ENCODE measurements at places on chromosomes 5 and 9.

DNA sequence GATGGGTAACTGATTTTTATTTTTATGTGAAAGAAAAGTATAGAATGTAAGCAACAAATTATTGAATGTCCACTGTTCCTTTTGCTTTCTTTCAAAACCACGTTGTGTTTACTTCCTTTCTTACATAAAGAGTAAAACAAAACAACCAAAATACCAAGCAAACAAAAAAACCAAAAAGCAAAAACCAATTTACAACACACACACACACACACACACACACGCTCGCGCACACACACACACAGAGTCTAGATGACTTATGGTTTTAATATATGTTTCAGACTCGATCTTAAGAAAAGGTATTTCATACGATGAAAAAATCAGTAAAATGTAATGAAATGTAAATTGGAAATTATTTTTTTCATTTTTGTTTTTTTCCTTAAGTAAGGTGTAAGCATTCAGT lies 80.3 kb downstream of the ADGRV1 start:
- DNase-seq = no peak

GRCh38 chr9:78707080-78707479 lies 410.2 kb downstream of the PSAT1 start:
- no peak for DNase-seq

- no peak for DNase-seq
Measured at GRCh38 chr5:171650597-171650996, 135.0 kb upstream of the SMIM23 start.

DNA sequence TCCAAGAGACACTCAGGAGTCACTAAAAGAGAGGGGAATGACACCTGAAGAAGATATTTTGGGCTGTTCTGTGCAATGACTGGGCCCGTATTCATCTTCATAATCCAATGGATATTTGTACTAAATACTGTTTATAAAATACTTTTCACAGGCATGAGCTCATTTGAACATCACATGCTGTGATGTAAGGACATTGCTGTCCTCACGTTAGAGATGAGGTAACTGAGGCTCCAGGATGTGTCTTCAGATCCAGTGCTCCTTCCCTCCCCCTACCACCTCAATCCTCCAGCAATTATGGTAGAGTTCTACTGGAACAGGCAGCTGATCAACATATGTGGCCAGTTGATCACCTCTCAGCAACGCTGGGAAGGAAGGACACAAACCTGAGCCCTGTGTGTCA lies 139.4 kb upstream of the OSMR start:
- DNase-seq = no peak

- no peak for DNase-seq
Measured at GRCh38 chr5:9173281-9174048, 372.4 kb downstream of the SEMA5A start.

DNA sequence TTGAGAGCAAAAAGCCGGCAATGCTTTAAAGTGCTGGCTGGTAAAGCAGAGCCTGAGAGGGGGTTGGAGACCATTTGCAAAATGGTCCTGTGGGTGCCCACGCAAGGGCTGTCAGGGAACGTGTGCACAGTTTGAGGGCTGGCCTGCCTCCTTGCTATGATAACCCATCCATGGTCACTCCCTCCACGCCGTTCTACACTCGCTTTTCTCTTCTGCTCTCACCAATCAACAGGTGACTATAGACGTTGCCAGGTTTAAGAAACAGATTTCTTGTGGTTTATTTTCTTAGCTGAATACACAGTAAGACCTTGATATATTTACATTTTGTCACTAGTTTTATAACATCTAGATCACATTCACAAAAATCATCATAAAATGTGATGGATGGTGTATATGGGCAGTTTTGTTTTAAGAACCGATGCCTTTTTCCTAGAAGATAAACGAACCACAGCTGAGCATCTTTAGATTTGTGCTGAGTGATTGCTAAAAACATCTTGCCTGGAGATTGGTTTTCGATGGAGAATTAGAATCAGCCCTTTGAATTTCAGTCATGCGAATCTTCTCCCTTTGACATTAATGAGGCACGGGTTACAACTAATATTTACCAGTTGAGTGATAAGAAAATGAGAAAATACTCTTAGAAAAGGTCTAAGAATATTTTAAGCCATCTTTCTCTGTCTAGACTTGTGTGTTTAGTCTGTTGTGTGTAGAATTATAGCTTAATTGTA lies 13.9 kb downstream of the MAP1B start:
- no peak for DNase-seq

- no peak for DNase-seq
Measured at GRCh38 chr5:15957124-15957523, 222.5 kb downstream of the MARCHF11 start.

GRCh38 chr5:179880848-179881590 lies 22.4 kb upstream of the MRNIP start:
- DNase-seq = no peak

GRCh38 chr5:129821477-129822131 lies 73.7 kb downstream of the MINAR2 start:
- no peak for DNase-seq

- no peak for DNase-seq
Measured at GRCh38 chr9:131603199-131603598, 57.9 kb downstream of the PRRT1B start.

DNA sequence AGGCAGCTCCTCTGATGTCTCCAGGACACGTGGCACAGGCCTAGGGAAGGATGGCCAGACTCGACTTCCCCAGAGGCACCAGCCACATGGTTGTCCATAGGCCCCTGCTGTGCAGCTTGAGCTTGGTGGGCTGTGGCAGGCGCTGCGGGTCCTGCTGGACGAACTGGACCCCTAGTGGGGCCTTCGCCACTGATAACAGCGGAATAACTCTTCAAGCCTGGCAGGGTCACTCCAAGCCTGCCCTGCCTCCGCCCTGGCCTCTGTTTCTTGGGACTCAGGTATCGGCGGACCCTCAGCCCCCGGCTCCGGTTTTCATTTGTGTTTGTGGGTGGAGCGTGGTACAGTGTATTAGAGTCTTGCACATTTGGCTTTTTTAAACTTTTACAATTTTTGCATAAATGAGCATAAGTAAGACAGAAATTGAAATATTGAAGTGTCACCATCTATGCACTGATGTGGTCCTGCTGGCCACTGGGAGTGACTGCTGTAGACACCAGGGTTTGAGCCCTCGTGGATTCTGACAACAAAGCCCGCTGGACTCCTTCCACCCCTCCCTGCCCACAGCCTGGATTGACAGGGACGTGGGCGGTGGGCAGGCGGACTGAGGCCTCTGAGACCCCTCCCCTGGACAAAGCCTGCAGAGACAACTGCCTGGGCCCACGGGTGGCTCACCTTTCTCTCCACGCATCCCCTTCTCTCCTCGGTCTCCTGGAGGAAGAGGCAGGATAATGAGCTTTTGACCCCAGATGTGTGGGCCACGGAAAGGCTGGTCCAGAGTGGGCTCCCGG lies 3.8 kb downstream of the FCN1 start:
- no peak for DNase-seq

DNA sequence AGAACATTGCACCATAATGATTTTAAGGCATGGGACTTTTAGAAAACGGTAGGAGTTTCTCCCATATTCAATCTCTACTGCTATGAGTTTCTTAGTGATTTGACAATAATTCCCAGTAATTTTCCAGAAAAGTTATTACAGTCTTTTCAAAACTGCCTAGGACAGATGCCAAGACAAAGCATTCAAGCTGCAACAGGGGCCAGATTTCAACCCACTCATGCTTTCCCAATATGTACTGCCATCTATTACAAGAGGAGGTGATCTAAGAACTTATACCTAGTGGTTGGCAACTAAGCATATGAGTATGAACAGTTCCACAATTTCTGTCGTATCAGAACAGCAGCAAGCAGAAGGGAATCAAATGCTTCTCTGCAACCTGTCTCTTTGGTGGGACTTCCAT lies 95.1 kb upstream of the TMED7 start:
- DNase-seq = no peak

DNA sequence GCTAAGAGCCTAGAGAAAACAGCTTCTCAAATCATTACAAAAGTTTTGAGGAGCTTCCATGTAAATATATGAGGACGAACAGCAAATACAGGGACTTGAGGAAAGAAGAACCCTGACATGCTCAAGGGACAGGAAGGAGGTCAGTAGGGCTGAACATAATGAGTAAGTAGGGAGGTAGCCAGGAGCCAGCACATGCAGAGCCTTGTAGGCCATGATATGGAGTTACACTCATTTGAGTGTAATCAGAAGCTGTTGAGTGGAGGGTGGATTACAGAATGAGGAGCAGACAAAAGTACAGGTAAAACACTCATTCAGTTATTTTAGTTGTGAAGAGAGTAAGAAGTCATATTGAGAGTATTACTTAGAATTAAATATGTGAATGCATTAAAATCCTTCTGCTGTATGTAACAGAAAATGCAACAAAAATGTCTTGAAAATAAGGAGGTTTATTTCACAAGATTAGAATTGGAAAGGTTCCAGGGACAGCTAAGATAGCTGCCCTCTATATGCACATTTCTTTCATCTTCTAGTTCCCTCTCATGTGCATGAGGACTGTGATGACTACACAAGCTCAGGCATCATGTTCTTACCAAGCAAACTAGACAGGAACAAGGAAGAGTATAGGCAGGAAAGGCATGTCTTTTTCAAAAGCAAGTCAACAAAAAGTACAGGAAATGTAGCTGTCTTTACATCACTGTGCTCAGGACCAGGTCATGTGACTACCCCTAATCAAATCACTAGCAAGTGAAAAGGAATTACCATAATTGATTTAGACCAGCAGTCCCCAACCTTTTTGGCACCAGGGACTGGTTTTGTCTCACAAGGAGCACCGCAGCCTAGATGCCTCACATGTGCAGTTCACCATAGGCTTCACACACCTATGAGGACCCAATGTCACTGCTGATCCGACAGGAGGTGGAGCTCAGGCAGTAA lies 87.2 kb downstream of the TMEM232 start:
- no peak for DNase-seq

DNA sequence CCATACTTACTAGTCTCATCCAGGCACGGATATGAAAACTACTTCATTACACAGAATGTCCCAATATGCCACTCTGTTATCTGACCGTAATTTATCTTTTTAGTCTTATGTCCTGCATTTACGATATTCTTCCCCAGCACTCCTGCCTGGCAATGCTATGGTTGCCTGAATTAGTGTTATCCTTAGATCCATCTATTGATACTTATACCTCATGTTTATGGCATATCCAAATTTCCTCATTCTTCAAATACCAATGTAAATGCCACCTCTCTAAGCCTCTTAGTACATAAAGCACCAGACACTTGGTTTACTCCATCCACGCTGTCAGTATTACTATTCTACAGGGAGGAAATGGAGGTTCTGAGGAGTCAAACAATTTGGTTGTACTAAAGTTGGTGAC lies 507.8 kb upstream of the NMUR2 start:
- DNase-seq = no peak

- no peak for DNase-seq
Measured at GRCh38 chr5:11075035-11075805, 314.2 kb upstream of the DAP start.

DNA sequence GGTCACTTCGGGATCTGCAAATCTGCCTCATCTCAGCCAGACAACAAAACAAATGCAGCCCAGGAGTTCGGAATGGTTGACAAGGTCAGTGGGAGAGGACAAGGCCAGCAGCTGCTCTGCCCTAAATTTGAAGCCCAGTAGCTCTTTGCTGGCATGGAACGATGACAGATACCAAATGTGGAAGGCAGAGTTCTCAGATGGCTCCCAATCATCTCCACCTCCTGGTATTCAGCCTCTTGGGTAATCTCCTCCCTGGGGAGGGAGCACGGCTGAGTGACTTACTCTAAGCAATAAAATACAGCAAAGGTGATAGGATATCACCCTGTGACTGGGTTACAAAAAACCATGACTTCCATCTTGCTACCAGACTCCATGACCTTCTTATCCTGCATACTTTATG lies 172.8 kb downstream of the ENTREP1 start:
- DNase-seq = no peak

- peak; percentile 69 for DNase-seq
Measured at GRCh38 chr5:157271740-157272271, 5.9 kb downstream of the CYFIP2 start.

- no peak for DNase-seq
Measured at GRCh38 chr9:18477719-18478118, 3.8 kb downstream of the ADAMTSL1 start.

GRCh38 chr5:95032801-95033200 lies 252.1 kb downstream of the MCTP1 start:
- DNase-seq = no peak

DNA sequence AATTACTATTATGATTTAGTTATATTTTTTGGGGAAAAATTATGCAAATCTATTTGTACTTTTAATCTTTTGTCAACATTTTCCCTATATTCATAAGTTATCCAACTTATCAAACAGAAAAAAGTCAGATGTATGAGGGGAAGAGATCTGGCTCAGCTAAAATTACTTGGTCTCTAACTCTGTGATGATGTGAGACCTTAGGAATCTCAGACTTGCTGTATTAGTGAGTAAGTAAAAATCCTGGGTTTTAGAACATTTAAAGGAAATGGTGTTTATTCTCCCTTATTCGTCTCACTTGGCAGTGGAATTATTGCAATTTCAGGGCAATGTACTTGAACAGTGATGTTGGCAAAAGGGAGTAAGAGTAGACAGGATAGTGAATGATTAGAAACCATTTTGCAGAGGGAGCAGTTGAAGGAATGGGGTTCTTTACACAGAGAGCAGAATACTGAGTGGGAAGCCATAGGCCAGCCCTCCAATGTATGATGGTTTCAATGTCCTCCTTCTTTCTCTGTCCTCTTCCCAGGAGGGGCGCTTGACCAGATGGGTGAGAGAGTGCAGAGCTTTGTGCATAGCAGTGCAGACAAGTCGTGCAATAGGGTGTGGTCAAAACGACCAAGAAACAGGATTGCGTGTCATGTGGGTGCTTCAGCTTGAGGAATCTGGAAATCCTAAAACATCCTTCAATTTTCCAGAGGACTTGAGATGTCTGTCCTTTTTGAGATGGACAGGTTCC lies 91.7 kb downstream of the TENT4A start:
- no peak for DNase-seq

GRCh38 chr9:22046243-22046885 lies 37.3 kb upstream of the CDKN2B start:
- no peak for DNase-seq

DNA sequence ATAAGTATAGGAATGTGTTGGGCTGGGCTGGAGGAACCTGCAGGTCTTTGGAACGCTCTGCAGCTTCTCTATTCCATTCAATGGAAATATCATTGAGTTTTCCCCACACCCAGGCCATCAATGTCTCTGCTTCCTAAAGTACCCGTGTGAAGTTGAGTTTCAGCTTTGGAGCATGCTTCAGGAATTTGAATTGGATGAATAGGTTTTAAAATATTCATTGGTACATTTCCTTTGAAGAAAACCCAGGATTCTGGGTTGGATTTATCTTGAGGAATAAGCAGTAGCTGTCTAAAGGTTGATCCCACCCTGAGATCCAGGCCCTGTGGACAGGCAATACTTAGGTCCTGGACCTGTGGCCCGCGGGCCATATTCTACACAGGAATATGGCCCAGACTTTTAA lies 37.3 kb downstream of the INSYN2B start:
- no peak for DNase-seq

DNA sequence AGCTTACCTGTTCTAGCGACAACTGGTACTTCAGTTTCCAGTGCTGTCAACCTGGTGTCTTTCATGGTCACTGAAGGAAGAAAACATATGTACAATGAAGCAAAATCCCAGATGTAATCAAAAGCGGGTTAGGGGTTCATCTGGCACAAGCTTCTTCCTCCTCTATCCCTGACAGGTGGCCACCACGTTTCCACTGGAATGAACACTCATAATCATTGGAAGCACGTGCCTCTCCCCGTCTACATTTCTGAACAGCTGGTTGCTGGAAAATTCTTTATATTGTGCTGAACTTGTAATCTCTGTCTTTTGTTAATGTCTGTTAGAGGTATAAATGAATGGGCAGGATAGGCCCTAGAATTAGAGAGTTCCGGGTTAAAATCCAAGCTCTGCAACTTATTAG lies 9.4 kb downstream of the TSC1 start:
- no peak for DNase-seq
